ENCODE measurements at places on chromosomes 2 and 18.

GRCh38 chr2:981759-982158 lies 31.1 kb downstream of the SNTG2 start:
- DNase-seq = no peak

DNA sequence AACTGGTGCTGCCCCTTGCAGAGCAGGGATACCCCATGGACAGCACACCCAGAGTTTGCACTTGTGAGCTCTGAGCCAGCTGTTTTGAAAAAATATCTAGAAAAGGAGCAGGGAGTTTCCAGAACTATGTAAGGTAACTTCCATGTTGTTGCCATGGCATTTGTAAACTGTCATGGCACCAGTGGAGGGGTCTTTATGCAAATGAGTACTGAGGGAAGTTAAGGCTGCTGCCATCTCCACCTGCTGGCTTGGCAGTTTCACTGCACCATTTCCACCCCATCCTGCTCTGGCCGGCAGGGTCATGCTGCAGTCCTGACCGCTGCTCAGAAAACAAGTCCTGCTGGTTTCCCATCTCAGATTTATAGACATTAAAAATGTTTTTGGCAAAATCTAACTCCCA lies 52.3 kb upstream of the SNTG2 start:
- no peak for DNase-seq

DNA sequence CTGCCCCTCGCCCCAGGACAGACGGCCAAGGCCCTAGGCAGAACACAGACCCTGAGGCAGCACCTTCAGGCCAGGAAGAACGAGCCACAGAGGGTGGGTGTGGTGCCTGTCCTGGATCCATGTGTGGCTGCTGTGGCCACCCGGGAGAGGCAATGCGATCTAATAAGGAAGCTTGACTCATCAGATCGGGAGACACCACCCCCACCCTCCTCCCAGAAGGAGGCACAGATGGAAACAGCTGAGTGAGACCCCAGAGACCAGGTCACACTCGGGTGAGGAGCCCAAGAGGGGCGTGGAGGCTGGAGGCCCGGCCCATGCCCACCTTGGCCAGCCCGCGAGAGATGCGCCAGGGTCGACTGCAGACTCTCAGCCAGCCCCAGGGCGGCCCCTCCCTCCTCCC lies 20.3 kb downstream of the KCNG2 start:
- DNase-seq = no peak

- DNase-seq = no peak
Observed at GRCh38 chr2:64700133-64700809, 46.6 kb upstream of the SERTAD2 start.

- peak; percentile 10 for DNase-seq
Observed at GRCh38 chr2:143176606-143177005, 47.4 kb downstream of the ARHGAP15 start.

All from RPMI8226 (cell line).